ENCODE measurements at places on chromosomes 5 and 9.

GRCh38 chr5:92548346-92548745 lies 1032.7 kb downstream of the NR2F1-AS1 start:
- no peak for DNase-seq

- no peak for DNase-seq
These were observed 268.1 kb downstream of the EFNA5 start for GRCh38 chr5:107402434-107403227.

- DNase-seq = no peak
These were observed 7.1 kb downstream of the SYNPO start for GRCh38 chr5:150647275-150648251.

GRCh38 chr5:135450952-135451351 lies 1.2 kb downstream of the TIFAB start:
- no peak for DNase-seq

GRCh38 chr5:170135796-170136490 lies 30.2 kb downstream of the FOXI1 start:
- DNase-seq = no peak

DNA sequence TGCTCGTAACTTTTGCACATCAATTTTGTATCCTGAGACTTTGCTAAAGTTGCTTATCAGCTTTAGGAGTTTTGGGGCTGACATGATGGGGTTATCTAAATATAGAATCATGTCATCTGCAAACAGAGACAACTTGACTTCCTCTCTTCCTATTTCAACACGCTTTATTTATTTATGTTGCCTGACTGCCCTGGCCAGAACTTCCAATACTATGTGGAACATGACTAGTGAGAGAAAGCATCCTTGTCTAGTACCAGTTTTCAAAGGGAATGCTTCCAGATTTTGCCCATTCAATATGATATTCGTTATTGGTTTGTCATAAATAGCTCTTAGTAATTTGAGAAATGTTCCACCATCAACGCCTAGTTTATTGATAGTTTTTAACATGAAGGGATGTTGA lies 65.4 kb upstream of the CDH12 start:
- DNase-seq = no peak

GRCh38 chr9:116020146-116020545 lies 133.4 kb upstream of the PAPPA start:
- no peak for DNase-seq

DNA sequence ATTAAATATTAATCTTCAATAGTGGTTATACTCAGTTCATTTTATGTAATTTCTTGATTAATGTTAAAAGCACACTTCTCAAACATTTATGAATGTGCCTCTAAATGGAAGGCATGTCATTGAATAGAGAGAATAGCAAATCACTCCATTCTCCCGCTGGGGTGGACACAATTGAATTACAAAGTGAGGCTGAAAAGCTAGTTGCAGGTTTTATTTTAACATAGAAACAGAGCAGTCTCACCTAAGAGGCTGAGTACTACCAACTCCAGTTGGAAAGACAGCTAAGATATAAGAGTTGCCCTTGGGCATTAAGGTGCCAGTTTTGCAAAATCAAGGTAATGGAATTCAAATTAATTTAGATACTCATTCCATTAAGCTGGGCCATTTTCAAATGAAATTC lies 147.2 kb downstream of the PCSK1 start:
- no peak for DNase-seq

GRCh38 chr9:111149018-111149759 lies 110.9 kb upstream of the LPAR1 start:
- no peak for DNase-seq

- DNase-seq = no peak
These were observed 58.3 kb upstream of the MOCS2 start for GRCh38 chr5:53167836-53168235.

Data from NCI-H1436 (cell line).